ENCODE measurements at places on chromosomes 7 and 10. TPM values are rescaled to one million over a fixed set of nuclear protein-coding genes. Genes with fewer than 3 reads are reported as not detected.

DNA sequence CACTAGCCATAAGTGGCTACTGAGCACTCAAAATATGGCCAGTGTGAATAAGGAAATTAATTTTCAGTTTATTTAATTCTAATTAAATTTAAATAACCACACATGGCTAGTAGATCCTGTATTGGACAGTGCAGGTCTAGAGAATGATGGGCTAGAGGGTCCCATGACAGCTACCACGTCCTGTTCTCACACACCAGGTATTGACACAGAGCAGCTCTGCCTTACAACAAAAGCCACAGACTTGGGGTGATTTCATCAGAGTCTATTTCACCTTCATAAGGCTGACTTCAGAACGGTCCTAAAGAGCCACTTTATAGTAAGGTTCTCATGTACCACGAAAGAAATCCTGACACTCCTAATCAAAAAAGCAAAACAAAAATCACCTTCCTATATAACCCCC lies 111.3 kb downstream of the UBE2H start:
- H3K4me3 ChIP-seq = no peak overlapping the region
- H3K36me3 ChIP-seq = peaks cover 6% of the 10 kb centered on the region
- no peaks in the 10 kb centered on the region for H3K27me3 ChIP-seq
- H3K27ac ChIP-seq = peak overlapping the region; percentile 52

- H3K4me1 ChIP-seq = no peaks in the 10 kb centered on the region
- no peak overlapping the region for H3K4me3 ChIP-seq
- H3K27me3 ChIP-seq = peaks cover 21% of the 10 kb centered on the region
These were observed 104.2 kb upstream of the MKI67 start for GRCh38 chr10:128230401-128230800.

Gene SNCG
- total RNA-seq = not detected

Gene TRPV5
- total RNA-seq = not detected

Measured in activated CD8-positive, alpha-beta T cell treated with anti-CD3 and anti-CD28 coated beads, Interleukin-2, amount 10 ng/mL, durations not matched to agents 7 days and 5 days (primary cell).